ENCODE measurements at places on chromosomes 2 and 18.

DNA sequence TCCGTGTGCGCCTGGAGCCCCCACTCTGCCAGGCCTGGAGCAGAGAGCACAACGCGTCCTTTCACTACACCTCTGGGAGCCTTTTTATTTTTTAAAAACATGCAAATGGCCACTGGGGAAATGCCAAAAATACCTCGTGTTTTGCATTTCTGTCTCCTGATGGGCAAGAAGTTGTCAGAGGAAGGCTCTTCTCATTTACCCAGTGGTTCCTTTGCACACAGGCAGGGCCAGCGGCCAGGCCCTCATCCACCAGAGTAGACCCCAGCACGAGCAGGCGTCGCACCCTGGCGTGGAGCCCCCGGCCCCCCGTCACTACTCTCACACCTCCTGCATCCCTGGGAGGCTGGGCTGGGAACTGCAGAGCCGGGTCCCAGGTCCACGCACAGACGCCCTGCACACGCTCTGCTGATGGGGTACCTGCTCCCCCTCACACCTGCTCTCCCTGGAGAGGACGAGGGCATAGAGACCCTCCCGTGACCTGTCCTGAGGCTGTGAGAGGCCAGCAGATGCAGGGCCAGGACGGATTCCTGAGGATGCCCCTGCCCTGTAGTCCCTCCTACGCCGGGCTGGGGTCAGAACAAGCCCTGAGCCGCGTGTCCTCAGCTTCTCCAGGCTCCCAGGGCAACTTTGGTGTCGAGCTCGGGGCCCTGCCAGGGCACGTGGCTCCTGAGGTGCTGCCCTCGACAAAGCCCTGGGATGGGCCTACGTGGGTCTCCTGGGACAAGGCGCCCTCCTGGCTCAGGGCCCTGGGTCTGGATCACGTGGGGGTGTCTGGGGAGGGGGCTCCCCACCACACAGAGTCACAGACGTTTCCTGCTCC, 65.0 kb downstream of the NFATC1 start:
- DNase-seq = no peak

GRCh38 chr2:105454801-105455485, 56.1 kb upstream of the FHL2 start:
- peak; percentile 97 for DNase-seq

DNA sequence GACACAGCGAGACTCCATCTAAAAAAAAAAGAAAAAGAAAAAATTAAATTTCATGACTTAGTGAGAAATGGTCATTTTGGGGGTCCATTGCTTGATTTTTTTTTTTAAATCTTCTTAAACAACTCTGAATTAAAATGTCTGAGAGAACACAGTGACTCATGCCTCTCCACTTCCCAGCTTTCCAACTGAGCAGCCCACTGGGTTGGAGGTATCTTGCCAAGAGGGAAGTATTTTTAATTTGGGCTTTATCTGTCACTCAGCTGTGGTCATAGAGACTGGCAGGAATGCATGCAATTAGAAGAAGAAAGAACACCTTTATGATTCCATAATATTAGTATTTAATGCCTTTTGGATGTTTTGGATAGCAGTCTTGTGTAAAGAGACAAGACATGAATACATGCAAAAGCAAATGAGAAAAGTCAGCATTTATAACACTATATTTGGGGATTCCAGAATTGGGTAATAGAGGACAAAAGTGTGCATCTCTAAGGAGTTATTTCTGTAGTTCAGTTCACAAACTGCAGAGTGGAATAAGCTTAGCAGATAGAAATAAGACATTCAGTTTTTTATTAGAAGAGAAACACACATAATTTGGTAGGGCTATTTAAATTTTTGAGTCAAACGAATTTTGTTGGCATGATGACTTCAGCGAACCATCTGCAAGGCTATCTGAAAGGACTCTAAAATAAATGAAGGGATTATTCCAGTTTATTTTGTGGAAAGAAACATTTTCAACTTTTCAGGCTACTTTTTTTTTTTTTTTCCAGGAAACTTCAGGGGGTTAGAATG, 254.8 kb downstream of the TGIF1 start:
- DNase-seq = no peak

DNA sequence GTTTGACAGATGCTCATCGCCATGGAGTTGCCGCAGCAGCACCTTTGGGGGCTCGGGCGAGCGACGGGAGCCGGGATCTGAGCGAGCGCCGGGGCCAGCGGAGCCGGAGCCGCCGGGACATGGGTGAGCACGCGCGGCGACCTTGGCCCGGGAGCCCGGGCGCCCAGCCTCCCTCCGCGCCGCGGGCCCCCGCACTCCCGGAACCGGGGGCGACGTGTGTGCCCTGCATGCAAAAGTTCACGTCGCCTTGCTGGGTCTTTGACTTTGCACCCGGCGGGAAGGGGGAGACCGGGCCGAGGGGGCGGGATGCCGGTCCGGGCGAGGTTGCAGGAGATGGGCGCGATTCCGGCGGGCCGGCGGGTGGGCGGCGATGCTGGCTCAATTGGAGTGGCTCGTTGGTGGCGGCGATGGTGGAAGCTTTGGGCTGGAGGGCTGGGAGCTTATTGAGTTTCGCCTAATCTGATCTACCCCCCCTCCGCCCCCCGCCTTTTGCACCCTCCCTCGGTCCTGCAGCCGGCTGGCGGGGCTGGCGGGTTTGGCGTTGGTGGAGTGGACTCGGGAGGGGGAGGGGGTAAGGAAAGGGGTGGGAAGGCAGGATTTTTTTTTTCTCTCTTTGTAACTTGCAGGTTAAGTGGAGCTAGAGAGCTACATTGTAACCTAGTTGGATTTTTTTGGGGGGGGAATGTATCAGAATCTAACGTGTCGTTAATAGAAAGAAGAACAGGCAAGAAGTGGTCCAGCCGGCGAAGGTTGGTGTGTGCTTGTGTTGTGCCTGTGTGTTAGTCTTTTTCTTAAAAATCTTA, at the start of gene SETBP1:
TSS of gene SETBP1 (plus strand) at position 616 of the 803 bp plus-strand sequence. CDS start 20,459 bp downstream, outside the sequence.
- DNase-seq = peak; percentile 36

DNA sequence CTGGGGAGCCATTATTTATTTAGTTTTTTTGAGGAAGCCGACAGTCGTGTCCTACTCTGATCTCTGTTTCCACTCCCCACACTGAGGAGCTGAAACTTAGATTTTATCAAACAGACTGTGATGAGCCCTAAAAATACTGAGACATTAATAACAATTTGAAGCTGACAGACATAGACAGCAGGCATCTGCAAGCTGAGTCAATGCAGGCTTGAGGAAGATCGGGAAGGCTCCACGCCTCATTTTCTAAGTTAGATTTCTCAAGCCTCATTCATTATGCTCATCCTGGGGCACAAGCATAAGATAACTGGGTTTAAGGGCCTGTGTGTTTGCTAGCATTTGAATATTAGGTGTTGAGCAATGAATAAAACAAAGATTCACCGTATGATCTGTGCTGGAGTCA, 26.3 kb downstream of the EFR3B start:
- no peak for DNase-seq

- no peak for DNase-seq
These were observed 230.3 kb upstream of the SLC14A2 start for GRCh38 chr18:45384962-45385315.

DNA sequence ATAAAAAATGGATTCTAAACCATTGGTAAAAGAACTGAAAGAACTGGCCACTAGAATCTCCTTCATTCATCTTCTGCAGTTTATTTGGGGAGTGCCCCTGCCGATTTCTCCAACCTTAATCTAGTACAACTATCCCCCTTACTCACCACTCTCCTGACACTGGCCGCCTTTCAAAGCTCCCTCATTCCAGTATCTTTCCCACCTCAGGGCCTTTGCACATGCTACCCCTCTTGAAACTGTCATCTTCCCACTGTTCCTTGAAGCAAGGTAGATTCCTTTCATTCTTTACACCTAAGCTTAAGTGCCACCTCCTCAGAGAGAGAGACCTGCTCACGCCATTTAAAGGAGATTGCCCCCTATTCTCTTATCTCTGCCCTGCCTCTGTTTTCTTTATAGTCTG, 147.9 kb downstream of the MCFD2 start:
- DNase-seq = no peak

DNA sequence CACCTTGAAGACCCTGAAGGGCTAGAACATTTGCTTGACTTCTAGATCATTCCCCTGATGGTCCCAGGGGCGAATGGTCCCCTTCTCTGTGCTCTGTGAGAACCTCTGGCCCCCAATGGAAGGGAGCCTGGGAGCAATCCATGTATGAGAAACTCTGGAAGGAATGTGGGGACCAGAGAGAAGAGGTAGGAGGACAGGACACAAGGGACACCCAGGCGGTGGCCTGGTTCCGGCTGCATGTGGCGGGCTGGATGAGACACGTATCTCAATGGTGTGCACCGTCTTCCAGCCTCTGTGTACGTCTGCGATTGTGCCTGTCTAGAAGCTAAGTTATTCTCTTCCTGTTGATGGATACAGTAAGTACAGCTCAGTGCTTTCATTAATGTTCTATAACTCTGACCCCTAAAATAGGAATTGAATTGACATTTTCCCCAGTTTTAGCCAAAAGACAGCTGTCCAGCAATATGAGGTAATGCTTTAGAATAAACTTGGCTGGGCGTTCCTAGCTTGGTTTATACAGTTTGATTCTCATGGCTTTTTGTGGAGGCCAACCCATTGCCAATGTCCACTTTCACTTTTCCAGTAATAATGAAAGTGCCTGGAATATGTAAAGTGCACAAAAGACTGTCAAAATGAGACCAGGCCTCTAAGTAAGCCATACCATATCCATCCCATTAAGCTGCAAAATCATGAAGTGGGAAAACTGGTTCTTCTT, 30.1 kb upstream of the COPS8 start:
- DNase-seq = no peak

- no peak for DNase-seq
These were observed 67.9 kb downstream of the NCAPH start for GRCh38 chr2:96403481-96403880.

DNA sequence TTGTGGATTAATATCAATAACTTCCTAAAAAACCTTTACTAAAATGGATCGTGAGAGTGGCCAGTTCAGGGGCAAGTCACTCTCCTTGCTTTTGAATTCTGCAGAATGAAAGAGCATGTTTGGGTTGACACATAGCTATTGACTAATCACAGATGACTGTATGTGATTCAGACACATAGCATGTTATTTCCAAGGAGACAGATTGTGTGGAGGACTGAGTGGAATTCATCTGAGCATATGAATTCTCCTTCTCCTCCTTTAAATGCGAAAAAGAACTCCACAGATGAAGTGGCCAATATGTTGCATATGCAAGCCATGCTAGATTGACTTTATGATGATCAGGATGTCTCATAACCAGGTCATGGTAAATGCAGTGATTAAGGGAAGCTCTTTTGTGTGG, 249.4 kb upstream of the FAM98A start:
- DNase-seq = peak; percentile 82

GRCh38 chr2:204027091-204027490, 90.5 kb downstream of the ICOS start:
- no peak for DNase-seq

GRCh38 chr2:85913884-85914881, 25.4 kb upstream of the ST3GAL5 start:
- peak; percentile 85 for DNase-seq

GRCh38 chr2:109623297-109623696, 9.1 kb downstream of the SOWAHC start:
- no peak for DNase-seq

DNA sequence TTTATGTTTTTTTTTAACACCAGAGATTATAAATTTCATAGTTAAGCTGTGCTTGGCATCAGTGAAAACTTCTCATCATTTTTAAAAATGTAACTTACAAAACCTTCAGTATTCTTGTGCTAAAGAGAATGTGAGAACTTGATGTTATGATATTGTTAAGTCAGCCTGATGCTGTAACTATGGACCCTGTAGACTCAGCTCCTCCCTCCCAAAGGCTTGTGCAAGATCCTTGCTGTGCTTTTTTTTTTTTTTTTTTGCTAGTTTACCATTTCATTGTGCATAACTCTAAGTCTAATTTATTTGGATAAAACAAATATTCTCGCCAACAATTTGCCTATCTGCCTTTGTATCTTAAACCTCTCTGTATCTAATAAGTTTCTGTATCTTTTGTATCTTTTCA, 12.9 kb upstream of the TFPI start:
- peak; percentile 91 for DNase-seq

Data from fibroblast of gingiva (primary cell).